Spinal cord (tissue), 10 donors: ENCODE measurements at places on chromosomes 3 and 15.
A peak's percentile ranks its signal among the peaks of the same experiment; 100 is the strongest.

DNA sequence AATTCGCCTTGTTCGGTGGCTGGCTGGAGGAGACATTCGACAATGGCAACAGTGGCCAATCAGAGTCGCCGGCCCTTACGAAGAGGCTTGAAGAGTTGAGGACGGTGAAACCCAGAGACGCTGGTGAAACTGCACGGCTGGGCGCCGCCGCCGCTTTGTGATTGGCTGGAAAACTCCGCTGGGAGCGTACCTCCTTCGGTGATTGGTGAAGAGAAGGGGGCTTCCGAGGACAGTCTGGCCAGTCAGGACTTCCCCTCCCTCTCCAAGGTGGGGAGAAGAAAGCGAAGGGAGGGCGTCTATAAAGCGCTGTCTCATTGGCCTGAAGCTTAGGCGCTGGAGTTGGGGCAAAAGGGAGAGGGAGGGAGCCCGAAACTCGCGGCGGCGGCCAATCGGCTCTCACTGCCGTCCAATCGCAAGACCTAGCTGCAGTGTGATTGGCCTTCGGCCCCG is 554 bp upstream of the GSK3B start:
- peak; percentile 100 for DNase-seq

DNA sequence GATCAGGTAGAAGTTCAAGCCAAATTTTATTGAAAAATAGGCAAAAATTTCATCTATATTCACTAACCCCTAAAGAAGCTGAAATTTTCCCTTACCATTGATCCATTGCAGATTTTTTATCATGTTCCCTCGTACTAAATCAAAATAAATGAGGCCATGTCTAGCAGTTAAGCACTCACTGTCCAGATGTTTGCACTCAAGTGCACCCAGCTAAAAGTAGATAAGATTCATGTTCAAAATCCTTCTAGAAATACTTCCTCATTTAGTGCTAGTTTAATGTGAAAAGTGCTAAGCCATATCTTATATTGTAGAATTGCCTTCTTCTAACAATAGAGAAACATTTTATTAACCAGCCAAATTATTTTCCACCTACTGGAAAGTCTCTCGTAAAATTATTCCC is 164.7 kb upstream of the UBE2E2 start:
- DNase-seq: no peak

DNA sequence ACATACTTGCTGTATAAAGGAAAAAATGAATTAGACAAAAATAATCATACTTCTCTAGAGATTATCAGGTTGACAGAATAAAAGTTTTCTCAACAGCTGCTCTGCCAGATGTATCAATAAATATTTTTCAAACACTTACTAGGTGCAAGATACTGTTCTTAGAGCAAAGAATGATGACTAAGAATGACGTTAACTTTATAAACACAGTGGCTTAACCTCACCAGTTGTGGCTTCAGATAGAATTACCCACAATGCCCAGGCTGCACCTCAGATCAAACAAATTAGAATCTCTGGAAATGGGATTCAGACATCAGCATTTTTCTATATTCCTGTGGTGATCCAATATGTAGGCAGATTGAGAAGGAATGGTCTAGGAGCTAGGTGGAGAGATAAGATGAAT is 422.4 kb upstream of the ATP11B start:
- no peak for DNase-seq

- DNase-seq: no peak
Measured at GRCh38 chr3:96101006-96101560, 713.3 kb upstream of the EPHA6 start.
